ENCODE measurements at places on chromosomes 6 and 20.

DNA sequence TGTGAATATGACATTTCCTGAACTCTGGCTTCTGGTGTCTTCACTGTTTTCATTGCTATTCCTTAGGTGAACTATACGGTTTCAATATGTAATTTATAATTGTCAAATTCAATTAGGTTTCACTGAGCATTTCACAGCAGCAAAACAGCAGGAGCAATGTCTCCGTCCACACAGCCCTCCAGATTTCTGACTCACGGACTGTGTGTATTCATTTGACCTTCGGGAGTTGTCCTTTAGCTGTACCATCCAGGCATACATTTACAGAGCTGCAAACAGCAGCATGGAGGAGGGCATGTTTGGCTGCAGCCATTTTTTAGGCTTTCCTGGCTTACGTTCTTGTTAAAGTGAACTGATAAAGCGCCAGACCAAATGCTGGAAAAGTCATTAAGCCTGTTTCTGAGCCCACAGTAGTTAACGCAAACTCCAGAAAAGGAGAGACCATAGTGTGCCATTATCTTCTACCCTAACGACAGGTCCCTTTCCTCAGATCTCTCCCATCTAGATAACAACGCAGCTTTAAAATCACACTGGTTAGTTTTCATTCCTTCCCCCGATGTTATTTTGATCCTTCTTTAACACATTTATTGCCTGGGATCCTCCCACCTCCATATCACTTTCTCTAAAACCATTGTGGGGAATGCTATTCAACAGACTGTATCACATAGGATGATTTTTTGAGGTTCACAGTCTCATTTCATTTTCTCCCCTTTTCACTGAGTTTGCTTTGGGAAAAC lies 18.3 kb downstream of the FOXC1 start:
- DNase-seq, result no peak

- DNase-seq, result no peak
These were observed 132.0 kb upstream of the PRDM1 start for GRCh38 chr6:105954148-105954547.

DNA sequence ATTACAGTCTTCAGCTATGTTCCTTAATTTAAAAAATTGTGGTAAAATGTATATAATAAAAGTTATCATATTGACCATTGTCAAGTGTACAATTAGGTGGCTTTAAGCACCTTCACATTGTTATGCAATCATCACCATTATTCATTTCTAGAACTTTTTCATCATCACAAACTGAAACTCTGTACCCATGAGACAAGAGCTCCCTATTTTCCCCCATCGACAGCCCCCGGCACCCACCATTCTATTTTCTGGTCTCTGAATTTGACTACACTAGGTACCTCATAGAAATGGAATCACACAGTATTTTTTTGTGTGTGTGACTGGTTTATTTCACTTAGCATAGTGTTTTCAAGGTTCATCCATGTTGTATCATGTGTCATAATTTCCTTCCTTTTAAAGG lies 39.7 kb upstream of the FYN start:
- DNase-seq, result no peak

GRCh38 chr6:98634569-98634968 lies 199.8 kb upstream of the POU3F2 start:
- no peak for DNase-seq

GRCh38 chr20:50338479-50339391 lies 148.1 kb downstream of the CEBPB start:
- no peak for DNase-seq

- no peak for DNase-seq
These were observed 513.8 kb downstream of the CDKAL1 start for GRCh38 chr6:21048047-21048446.

DNA sequence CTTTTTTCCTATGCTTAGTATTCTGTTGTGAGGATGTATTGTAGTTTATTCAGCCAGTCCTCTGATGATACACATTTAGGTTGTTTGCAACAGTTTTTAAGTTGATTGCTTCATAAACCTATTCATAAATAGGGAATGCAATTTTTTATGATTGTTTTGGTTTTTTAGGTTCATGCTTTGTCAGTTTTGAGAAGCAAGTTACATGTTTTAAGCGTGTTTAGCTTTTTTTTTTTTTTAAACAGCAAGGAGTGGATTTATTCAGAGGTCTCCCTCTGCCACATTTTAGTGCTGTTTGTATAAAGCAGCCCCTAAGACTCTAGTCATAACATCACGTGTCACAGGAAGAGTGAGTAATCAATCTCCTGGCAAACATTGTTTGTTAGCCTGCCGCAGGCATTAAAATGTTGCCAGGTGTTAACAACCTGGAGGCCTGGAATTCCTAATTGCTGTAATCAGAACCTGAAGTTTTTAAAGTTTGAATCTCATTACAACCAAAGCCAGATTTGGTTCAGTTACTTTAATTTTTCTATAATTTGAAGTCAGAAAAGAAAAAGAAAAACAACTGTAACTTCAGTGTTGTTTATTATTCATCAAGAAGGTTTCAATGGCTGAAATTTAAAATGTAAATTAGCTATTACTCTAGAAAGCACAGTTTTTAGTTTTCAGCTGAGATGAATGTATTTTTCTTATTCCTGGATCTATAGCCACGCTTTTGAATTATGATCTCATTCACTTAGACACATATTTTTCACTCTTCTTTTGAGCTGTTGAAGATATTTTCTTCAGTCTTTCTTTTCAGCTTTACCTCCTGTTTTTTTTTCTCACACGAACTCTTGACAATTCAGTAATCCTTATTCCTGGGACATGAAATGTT lies 59.2 kb downstream of the KCNS1 start:
- no peak for DNase-seq

- no peak for DNase-seq
These were observed 140.4 kb downstream of the DTNBP1 start for GRCh38 chr6:15522427-15522826.

- DNase-seq, result no peak
These were observed 16.4 kb downstream of the RNF217 start for GRCh38 chr6:124978451-124979293.

DNA sequence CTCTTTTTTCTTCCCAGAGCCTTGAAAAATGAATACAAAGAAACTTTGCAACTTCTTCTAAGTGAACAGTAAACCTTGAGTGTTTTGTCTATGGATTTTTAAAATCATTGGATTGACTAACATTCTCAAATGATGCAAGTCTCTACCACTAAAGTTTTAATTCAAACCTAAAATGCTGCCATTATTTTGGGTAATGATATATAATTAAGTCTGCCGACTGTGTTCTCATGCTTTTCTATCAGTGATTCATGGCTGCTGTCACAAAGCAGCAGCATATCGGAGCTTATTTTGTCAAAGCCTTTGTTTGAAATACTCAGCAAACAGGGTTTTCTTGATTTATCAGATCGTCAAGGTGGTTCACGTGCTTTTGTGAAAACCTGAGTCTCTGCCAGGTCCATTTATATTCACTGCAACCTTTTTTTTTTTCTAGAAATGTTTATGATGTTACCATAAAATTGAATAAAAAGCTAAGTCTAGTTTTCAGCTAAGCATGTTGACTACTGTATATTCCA lies 96.3 kb downstream of the GJA1 start:
- no peak for DNase-seq
